SJSA1 (cell line): ENCODE measurements at places on chromosomes 16 and 17.

GRCh38 chr16:3949287-3949686, 68.8 kb upstream of the CREBBP start:
- no peaks in the 10 kb centered on the region for H3K27me3 ChIP-seq
- H3K27ac ChIP-seq = peak overlapping the region; percentile 73
- H3K36me3 ChIP-seq = no peaks in the 10 kb centered on the region

DNA sequence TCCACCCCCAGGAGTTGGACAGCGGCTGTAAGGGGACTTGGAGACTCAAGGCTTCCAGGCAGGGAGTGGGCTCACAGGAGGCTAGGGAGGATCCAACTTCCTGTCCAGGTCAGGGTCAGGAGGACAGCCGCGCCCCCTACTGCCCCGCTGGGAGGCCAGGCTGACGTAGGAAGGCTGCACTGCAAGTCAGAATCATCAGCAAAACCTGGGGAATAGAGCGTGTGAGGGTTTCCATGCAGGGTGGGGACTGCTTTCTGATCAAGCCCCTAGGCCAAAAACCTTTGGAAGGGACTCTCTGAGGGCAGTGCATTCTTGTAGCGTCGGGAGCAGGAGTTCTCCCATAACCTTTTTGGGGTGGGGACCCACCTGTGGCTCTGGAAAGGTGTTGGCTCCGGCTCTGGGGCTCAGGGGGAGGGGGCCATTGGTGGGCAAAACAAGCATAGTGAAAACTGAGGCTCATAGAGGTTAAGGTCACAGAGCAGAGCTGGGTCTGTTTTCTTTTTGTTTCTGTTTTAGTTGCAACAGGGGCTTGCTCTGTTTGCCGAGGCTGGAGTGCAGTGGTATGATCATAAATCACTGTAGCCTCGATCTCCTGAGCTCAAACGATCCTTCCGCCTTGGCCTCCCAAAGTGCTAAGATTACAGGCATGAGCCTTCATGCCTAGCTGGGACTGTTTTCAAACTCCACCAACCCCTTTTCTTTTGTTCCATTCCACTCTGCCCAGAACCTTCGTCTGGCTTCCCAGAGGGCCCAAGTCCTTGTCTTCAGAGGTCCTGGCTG, 22.1 kb downstream of the RAI1 start:
- no peak overlapping the region for H3K4me3 ChIP-seq
- no peak overlapping the region for H3K27ac ChIP-seq
- H3K27me3 ChIP-seq = no peaks in the 10 kb centered on the region
- no peak for DNase-seq

GRCh38 chr16:75340741-75341491, 89.5 kb upstream of the BCAR1 start:
- no peak overlapping the region for H3K4me3 ChIP-seq
- no peaks in the 10 kb centered on the region for H3K27me3 ChIP-seq
- peaks cover 27% of the 10 kb centered on the region for H3K4me1 ChIP-seq
- no peak overlapping the region for H3K27ac ChIP-seq
- no peak for DNase-seq

DNA sequence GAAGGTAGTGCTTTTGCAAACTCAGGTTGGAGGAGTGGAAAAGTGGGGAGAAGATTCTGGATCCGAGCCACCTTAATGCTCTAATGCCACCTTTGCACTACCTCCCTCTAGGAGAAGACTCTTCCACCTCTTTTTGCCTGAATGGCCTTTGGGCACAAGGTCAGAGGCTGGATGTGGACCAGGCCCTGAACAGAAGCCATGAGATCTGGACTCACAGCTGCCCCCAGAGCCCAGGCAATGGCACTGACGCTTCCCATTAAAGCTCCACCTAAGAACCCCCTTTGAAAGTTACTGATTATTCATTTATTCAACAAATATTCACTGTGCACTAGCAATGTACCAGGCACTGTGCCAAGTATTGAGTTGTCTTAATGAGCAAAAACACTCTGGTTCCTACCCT, 3.2 kb downstream of the SHBG start:
- no peak for DNase-seq
- H3K27me3 ChIP-seq = no peaks in the 10 kb centered on the region
- H3K27ac ChIP-seq = no peak overlapping the region

DNA sequence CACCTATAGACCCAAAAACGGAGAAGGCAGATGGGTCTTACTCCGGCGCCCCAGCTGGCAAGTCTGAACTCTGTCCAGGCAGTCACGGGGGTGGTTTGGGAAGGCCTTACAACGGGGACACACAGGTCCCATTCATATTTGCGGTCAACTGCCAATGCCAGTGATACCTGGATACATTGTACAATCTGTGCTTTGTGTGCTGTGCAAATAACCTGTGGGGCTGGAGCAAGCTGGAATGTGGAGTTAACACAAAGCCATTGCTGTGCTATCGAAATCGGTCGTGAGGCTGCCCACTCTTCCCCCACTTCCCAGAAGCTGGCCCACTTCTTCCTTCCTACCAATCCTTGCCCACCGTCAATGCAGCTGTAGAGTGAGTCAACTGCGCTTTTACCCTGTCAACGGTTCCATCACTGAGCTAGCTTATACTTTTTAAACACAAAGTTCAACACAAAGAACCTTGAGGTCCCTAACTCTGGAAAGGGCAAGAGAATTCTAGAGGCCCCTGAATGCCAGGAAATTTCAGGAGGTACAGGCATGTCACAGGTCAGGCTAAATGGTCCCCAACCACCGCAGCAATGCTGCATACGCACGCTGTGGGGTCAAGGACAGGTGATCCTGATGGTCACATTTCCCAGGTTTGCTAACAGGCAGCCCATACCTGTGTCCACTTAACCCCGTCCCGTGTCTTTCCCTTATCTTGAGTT, 122.8 kb downstream of the ZFHX3 start:
- peaks cover 8% of the 10 kb centered on the region for H3K4me1 ChIP-seq
- H3K4me3 ChIP-seq = no peak overlapping the region
- no peaks in the 10 kb centered on the region for H3K27me3 ChIP-seq
